ENCODE measurements at places on chromosomes 1 and 21.

GRCh38 chr21:18161841-18162240 lies 82.8 kb upstream of the CHODL start:
- no peak for DNase-seq

- DNase-seq = no peak
These were observed 31.7 kb downstream of the TRIM11 start for GRCh38 chr1:228374711-228375577.

GRCh38 chr1:177302357-177303044 lies 131.7 kb downstream of the BRINP2 start:
- no peak for DNase-seq

GRCh38 chr1:218886101-218886871 lies 287.4 kb upstream of the LYPLAL1 start:
- no peak for DNase-seq

GRCh38 chr1:227305894-227306626 lies 12.2 kb downstream of the CDC42BPA start:
- no peak for DNase-seq

Data from NCI-H2081 (cell line).